Lung (tissue), 17 donors: ENCODE measurements at places on chromosomes 12 and 14. TPM values are rescaled to one million over a fixed set of nuclear protein-coding genes. Genes with fewer than 3 reads are reported as not detected.

PKP2 gene
- polyA plus RNA-seq: 3.1 TPM

RAPGEF3 gene
- 8.3 TPM for polyA plus RNA-seq

HCAR2 gene
- 1.4 TPM for polyA plus RNA-seq

TEAD4 gene
- polyA plus RNA-seq: 24.0 TPM

RNASE2 gene
- polyA plus RNA-seq: 65.0 TPM

RERGL gene
- 0.55 TPM for polyA plus RNA-seq

LRTM2 gene
- polyA plus RNA-seq: 0.01 TPM

KRT79 gene
- 1.5 TPM for polyA plus RNA-seq

TMEM229B gene
- polyA plus RNA-seq: 3.5 TPM

DNAAF2 gene
- 4.4 TPM for polyA plus RNA-seq

HOXC5 gene
- 0.08 TPM for polyA plus RNA-seq

ASPG gene
- 1.8 TPM for polyA plus RNA-seq

MSI1 gene
- polyA plus RNA-seq: 0.22 TPM

ASB2 gene
- 2.9 TPM for polyA plus RNA-seq

IFI27 gene
- 447 TPM for polyA plus RNA-seq

CPM gene
- polyA plus RNA-seq: 70.7 TPM

OR11H6 gene
- not detected for polyA plus RNA-seq

IGF1 gene
- 11.4 TPM for polyA plus RNA-seq

PZP gene
- polyA plus RNA-seq: 0.69 TPM

SYCP3 gene
- 0.89 TPM for polyA plus RNA-seq

ART4 gene
- polyA plus RNA-seq: 0.77 TPM

PLEKHH1 gene
- polyA plus RNA-seq: 0.80 TPM

GDF3 gene
- 0.02 TPM for polyA plus RNA-seq

BDKRB2 gene
- polyA plus RNA-seq: 0.77 TPM

CYP46A1 gene
- polyA plus RNA-seq: 0.33 TPM

RNF212B gene
- 0.09 TPM for polyA plus RNA-seq

GALNT8 gene
- 0.30 TPM for polyA plus RNA-seq

TPPP2 gene
- polyA plus RNA-seq: not detected

MYH6 gene
- polyA plus RNA-seq: 0.25 TPM

TAS2R8 gene
- not detected for polyA plus RNA-seq

GON7 gene
- 20.7 TPM for polyA plus RNA-seq

GPR84 gene
- 0.73 TPM for polyA plus RNA-seq

OASL gene
- 7.8 TPM for polyA plus RNA-seq

RNASE4 gene
- 28.4 TPM for polyA plus RNA-seq

NKX2-1 gene
- 53.4 TPM for polyA plus RNA-seq

RPS26 gene
- polyA plus RNA-seq: 1,477 TPM

TAS2R43 gene
- polyA plus RNA-seq: not detected

PLEKHD1 gene
- polyA plus RNA-seq: 0.11 TPM

DDX54 gene
- polyA plus RNA-seq: 60.2 TPM

CPSF6 gene
- 16.9 TPM for polyA plus RNA-seq

TAS2R46 gene
- polyA plus RNA-seq: not detected

DAO gene
- polyA plus RNA-seq: 0.08 TPM

PTGER2 gene
- 2.0 TPM for polyA plus RNA-seq

OR4M1 gene
- polyA plus RNA-seq: not detected

RIPK3 gene
- 13.0 TPM for polyA plus RNA-seq

LRP6 gene
- polyA plus RNA-seq: 9.4 TPM

CIT gene
- 5.0 TPM for polyA plus RNA-seq

NUDT14 gene
- 72.7 TPM for polyA plus RNA-seq

TMCC3 gene
- polyA plus RNA-seq: 1.7 TPM

SLC8B1 gene
- polyA plus RNA-seq: 27.5 TPM

SNAPC1 gene
- polyA plus RNA-seq: 4.2 TPM
